ENCODE measurements at places on chromosomes 11 and 22. TPM values are rescaled to one million over a fixed set of nuclear protein-coding genes. Genes with fewer than 3 reads are reported as not detected.

Gene OR4A16
- total RNA-seq, result not detected

Gene BIRC3
- total RNA-seq, result 3.3 TPM

Gene FAM181B
- under 0.01 TPM for total RNA-seq

Gene C11orf52
- 2.0 TPM for total RNA-seq

Gene ZNF214
- 9.1 TPM for total RNA-seq

Gene KDM4E
- not detected for total RNA-seq

Gene TMEM191C
- total RNA-seq, result 0.32 TPM

Gene IL17REL
- not detected for total RNA-seq

Data from articular chondrocyte of knee joint (primary cell).